ENCODE measurements at places on chromosomes 4 and X.

DNA sequence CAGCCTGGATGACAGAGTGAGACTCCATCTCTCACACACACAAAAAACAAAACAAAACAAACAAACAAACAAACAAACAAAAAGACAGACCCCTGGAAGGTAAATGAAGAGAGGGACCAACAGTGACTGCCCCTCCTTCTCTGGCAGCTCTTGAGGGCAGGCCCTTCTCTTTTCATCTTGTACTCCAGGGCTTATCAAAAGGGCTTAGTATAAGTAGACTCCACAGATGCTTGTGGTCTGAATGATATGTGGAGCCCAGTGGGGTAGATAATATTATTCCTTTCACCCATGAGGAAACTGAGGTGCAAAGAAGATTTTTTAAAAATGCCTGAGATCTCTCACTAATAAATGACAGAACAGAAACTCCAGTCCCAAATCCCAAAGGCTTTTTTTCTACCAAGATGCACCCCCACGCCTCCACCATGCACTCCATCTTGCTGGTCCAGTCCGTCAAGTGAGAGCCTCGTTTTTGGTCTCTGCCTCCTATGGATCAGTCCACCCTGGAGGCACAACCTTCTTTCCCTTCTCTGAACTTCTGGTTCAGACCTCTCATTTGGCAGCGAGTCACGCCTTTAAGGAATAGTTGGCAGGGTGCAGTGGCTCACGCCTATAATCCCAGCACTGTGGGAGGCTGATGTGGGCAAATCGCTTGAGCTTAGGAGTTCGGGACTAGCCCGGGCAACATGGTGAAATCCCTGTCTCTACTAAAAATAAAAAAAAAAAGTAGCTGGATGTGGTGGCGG, 17.0 kb upstream of the CHRNA9 start:
- no peak for DNase-seq

DNA sequence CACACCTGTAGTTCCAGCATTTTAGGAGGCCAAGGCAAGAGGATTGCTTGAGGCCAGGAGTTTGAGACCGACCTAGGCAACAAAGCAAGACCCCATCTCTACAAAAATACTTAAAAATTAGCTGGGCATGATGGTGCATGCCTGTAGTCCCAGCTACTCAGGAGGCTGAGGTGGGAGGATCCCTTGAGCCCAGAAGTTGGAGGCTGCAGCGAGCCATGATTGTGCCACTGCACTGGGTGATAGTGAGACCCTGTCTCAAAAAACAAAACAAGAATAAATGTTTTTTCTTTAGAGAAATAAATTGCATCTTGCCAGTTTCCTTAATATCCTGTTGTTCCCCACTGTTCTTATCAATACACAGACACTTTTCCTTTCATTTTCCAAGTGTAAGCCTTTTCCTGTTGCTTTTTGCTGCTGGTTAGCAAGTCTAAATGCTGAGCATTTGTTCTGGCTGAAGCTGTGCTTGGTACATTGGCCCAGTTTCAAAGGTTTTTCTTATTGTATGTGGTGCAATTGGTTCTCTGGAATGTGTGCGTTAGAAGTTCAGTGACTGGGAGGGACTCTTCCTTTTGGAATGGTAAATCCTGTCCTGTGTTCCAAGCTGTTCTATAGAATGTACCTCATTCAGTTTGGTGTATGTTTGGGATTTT, 98.2 kb downstream of the AFF1 start:
- no peak for DNase-seq

DNA sequence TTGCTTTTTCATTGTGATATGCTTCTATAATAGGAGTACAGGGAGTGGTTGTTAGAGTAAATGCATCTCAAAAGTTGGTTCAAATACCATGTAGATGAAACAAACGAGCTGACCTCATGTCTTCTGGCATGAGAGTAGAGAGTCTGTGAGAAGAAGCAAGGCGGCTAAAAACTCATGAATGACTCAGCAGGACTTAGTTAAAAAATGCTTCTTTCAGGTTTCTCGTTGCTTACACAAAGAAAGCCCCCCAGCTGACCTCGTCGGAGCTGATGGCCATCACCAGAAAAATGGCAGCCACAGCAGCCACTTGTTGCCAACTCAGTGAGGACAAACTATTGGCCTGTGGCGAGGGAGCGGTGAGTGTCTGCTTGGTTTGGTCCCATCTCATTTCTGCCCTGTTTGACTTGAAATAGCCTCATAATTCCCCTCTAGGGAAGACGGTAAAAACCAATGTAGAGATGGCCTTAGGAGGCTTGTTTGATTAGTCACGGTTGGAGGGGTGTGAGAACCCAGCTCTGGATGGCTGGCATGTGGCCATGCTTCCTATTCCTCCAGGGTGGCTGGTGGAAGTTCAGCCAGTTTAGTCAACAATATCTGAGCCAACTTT, 14.5 kb downstream of the AFP start:
- DNase-seq, result no peak

GRCh38 chr4:69896530-69897116, 34.2 kb upstream of the CSN1S1 start:
- no peak for DNase-seq

GRCh38 chr4:173160871-173161270, 7.7 kb upstream of the GALNT7 start:
- no peak for DNase-seq

GRCh38 chr4:47577779-47578553, 92.9 kb downstream of the ATP10D start:
- DNase-seq, result no peak

- DNase-seq, result no peak
Measured at GRCh38 chr4:120218981-120219380, 152.3 kb upstream of the MAD2L1 start.

- no peak for DNase-seq
Measured at GRCh38 chr4:98626350-98626749, 32.1 kb downstream of the TSPAN5 start.

DNA sequence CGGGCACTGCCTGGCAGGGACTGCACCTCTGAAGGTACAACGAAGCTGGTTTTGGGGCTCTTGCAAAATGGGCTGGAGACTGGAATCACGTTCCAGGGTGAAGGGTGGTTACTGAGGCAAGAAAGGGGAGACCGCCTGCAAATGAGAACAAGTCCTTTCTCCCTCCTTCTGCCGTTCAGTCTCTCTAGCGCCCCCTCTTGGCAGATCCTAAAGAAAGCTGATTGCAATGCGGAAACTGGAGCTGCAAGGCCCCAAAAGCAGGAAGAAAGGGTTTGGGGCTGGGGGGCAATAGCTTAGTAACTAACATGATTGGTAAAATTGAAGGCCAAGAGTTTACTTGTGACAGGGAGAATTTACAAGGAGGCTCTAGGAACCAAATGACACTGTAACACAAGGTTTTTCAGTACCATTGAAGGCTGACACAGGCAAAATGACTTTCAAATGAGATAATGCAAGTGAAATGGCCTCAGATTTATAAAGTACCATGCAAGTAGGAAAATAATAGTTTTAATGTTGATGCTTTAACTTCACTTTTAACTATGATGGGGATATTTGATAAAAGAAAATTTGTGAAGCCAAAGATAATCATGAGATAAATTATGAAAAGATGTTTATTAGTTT, 222.7 kb upstream of the HAND2 start:
- no peak for DNase-seq

DNA sequence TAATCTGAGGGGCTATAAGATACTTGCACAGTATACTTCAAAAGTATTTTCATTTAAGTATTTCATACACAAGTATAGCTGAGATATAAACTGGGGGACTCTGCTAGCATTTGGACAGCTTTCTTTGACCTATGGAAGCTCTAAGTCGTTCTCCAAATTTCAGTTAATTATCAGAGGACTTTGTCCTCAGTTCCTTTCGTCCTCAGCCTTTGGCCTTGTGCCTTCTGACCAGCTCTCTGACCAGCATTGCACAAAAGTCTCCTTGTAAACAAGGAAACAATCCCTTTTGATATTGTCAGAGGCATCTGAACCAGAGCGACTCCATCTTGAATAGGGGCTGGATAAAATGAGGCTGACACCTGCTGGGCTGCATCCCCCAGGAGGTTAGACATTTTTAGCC, 464.0 kb upstream of the FAM241A start:
- DNase-seq, result no peak

- DNase-seq, result peak; percentile 8
Measured at GRCh38 chrX:15471028-15471427, 22.1 kb downstream of the PIR start.

GRCh38 chr4:81353861-81354260, 117.8 kb downstream of the RASGEF1B start:
- no peak for DNase-seq

DNA sequence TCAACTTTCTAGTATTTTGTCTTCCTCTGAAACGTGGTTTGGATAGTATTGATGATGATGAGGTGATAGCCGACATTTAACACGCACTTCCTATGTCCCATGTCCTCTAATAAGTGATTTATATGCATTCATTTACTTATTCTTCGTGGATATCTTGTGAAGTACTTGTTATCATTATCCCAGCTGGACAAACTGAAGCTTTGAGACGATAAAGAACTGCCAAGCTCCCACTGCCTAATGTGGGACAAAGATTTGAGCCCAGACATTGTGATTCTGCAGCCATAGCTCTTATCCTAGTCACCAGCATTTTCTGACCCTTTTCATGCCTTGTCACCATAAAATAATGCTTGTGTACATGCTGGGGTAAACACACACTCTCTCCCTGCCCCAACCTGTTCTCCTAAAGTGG, 92.5 kb downstream of the RAPGEF2 start:
- no peak for DNase-seq

DNA sequence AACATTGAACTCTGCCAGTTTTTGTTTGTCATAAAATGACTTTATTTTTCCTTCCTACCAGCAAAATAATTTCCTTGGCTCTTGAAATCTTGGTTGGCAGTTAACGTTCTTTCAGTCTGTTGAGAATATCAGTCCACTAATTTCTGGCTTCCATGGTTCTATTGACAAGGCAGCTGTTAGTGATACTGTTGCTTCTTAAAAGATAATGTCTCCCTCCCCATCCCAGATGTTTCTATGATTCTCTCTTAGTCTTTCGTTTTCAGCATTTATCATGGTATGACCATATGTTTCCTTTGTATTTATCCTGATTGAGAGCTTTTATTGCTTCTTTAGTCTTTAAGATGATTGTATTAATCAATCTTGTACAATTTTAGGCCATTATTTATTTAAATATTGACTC, 81.1 kb upstream of the STK26 start:
- no peak for DNase-seq

GRCh38 chr4:60619531-60620305, 580.4 kb upstream of the ADGRL3 start:
- DNase-seq, result no peak

DNA sequence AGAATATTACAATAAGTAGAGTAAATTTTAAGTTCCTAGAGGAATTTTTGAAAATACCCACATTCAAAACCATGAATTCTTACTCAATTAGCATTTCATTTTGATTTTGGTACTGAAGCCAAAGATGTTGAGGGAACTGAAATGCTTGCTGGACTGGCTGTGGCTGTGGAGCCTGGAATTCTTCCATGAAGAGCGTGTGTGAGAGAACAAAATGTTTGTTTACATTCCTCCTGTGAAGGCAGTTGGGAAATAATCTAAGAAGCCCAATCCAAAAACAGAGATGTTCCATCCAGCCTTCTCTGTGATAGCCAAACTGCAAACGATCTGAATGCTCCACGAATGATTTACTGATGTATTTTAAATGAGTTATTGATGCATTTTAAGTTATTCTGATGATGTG, 3.8 kb upstream of the ADH1B start:
- DNase-seq, result no peak

DNA sequence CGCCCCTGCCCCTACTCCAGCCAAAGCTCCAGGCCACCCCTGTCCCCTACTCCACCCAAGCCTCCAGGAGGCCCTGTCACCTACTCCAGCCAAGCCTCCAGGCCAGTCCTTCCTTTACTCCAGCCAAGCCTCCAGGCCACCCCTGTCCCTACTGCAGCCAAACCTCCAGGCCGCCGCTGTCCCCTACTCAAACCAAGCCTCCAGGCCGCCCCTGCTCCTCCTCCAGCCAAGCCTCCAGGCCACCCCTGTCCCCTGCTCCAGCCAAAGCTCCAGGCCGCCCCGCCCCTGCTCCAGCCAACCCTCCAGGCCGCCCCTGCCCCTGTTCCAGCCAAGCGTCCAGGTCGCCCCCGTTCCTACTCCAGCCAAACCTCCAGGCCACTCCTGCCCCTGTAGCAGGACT, 5.1 kb upstream of the ASMT start:
- no peak for DNase-seq

DNA sequence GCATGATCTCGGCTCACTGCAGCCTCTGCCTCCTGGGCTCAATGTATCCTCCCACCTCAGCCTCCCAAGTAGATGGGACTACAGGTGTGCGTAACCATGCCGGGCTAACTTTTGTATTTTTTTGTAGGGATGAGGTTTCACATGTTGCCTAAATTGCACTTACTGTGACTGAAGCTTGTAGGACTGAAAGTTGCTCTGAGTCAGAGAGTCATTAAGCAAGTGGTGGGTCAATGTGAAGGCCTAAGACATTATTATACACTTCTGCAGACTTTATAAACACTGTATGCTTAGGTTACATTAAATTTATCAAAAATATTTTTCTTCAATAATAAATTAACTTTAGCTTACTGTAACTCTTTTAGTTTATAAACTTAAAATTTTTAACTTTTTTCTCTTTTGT, 170.2 kb downstream of the FAT4 start:
- no peak for DNase-seq

- no peak for DNase-seq
Measured at GRCh38 chr4:27017623-27018022, 157.0 kb downstream of the STIM2 start.

DNA sequence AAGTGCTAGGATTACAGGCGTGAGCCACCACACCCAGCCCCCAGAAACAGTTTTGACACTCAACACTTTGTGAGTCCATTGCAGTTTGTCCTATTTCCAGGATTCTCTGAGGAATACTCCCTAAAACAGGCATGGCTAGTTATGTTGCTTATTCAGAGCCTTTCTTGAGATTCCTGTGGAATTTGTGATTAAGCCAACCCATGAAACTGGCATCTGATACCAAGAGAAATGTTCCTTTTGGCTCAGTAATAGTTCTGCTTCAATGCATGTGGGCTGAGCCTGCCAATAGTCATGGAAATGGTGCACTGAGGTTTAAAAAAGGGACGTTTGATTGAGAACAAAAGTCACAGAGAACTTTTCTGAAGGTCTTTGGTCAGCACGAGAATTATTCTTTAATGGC, 241.7 kb downstream of the PPP1R2C start:
- DNase-seq, result no peak

DNA sequence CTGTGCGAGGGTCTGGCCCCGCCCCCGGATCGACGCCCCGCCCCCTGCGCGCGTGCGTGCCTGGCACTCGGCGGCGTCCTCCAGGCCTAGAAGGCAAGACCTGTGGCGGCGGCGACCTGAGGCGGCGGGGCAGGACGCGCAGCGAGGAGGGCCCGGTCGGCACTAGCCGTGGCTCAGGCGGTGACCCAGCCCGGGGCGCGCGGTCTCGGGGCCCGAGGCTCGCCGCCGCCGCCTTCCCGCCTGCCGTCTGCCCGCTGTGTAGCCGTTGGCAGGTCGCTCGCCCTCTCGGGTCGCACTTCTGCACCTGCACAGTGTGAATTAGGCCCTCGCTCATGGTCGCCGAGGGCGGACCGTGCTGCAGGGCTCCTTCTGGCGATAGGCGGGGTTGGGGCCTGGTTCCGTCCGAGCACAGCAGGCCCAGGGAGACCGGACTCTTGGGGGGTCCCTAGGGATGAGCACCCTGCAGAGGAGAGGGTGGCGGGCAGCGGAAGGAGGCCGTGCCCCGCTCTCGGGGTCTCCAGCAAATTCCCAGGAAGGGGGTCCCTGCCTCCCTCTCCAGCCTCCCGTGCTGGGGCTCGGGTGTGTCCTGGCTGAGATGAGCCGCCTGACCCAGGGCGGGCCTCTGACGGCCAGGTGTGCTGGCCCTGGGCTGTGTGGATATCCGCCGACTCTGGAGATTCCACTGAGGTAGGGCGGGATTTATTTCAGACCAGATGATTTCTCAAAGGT, 557 bp upstream of the FAM53A start:
- DNase-seq, result peak; percentile 87

- DNase-seq, result no peak
Measured at GRCh38 chr4:40980318-40980883, 230.6 kb downstream of the NSUN7 start.
